RWPE1 (cell line): ENCODE measurements at places on chromosomes 3 and 15.
A peak's percentile ranks its signal among the peaks of the same experiment; 100 is the strongest.

DNA sequence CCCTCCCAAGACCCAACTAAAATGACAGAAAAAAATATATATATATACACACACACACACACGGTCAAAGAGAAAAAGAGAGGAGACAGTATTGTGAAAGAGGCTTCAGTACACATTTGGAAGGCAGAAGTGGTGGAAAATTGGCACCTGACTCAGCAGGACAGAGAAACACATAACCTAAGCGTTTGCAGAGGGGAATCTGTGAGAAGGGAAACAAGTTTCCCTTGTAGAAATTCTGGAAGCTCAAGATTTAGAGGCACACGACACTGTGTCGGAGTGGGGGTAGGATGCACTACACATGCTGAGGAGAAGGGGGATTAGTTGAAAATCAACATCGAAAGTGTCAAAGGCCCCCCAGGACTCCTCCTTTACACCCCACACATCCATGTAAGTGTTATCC, 53.1 kb downstream of the PAK2 start:
- peak; percentile 20 for DNase-seq

DNA sequence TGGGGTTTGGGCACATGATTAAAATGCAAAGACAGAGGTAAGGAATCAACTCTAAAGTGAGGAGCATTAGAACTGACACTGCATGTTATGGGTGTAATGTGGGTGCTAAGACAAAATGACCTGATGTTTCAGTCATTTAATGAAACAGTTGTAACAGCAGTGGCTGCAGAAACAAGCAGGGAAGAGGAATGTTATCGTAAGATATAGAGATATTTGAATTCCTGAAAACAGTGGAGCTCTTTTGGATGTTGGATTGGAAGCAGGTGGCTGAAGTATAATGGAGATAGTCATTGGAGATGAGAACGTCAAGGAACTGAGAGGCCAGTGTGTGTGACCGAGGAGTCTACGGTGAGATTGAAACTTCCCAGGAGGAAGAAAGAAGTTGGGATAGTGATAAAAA, 1065.2 kb downstream of the ZPLD1 start:
- DNase-seq: no peak

DNA sequence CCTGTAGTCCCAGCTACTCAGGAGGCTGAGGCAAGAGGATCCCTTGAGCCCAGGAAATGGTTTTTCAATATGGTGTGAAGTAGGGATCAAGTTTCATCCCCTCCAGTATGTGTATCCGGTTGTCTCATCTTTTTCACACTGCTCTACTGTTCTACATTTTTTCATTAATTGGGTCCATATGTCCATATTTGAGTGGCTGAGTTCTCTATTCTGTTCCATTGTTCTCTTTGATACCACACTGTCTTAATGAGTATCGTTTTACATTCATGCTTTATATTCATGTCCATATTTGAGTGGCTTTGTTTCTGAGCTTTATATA, 81.6 kb upstream of the LRRFIP2 start:
- DNase-seq: no peak

DNA sequence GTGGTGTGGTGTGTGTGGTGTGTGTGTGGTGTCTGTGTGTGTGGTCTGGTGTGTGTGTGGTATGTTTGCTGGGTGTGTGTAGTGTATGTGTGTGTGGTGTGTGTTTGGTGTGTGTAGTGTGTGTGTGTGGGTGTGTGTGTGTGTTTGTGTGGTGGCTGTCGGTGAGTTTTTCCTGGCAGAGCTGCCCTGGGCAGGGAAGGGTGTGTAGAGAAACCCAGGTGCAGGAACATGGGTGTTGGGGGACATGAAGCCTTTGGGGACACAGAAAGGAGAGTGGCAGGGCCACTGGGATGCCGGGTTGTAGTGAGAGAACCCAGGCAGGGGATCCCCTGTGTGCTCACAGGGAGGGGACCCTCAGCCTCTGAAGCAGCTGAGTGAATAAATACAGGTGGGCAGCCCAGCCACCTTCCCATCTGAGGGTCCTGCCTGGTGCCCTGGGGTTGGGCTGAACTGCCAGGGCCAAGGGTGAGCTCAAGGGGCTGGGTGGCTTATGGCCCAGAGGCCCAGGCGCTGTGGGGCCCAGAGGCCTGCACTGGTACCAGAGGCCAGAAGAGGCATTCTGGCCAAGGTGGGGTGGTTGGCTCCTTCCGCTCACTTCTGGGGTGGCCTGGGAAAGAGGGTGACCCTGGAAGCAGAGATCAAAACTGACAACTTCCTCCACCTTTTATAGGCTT, 48.5 kb upstream of the CTSH start:
- DNase-seq: no peak

GRCh38 chr15:51803965-51804364, 25.5 kb upstream of the TMOD3 start:
- DNase-seq: no peak

- DNase-seq: no peak
Observed at GRCh38 chr3:197866035-197866434, 75.0 kb downstream of the LRCH3 start.
